ENCODE measurements at places on chromosomes 2 and 18.

DNA sequence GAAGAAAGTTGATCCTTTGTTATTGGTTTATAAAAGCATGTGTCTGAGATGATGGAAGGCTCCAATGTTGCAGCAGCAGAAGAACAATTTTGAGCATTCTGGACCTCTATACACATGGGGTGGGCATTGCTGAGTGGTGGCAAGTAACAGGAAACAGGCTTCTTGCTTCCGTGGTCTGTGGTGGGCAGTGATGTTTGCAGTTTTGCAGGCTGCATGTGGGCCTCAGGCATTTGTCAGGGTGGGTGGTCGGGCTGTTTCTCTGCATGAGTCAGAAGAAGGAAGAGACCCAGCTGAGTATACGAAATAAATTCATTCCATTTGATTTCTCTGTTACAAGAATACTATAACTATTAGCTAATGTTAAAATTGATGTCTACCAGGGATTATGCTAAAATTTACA is 239.5 kb upstream of the COL3A1 start:
- DNase-seq = peak; percentile 7

DNA sequence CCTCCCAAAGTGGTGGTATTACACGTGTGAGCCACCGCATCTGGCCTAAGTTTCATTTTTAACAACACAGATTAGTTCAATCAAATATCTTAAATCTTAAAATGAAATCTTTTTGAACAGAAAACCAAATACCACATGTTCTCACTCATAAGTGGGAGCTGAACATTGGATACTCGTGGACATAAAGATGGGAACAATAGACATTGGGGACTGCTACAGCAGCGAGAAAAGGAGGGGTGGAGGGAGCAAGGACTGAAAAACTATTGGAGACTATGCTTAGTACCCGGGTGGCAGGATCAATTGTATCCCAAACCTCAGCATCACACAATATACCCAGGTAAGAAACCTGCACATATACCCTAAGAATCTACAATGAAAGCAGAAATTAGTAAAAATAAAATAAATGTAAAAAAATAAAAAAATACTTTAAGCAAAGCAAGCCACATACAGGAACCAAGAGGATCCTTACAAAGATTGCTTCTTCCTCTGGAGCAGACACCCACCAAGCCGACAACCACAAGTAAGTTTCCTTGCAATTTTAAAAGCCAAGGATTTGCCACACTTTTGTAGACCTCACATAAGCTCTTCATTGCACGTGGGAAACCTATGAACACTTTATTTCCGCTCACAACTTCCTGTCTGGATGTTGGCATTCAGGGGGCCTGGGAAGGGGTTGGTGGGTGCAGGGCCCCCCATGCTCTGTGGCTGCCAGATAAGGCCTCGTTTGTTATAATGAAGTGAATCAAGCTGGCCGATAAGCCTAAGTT is 147.9 kb downstream of the MYCN start:
- no peak for DNase-seq

DNA sequence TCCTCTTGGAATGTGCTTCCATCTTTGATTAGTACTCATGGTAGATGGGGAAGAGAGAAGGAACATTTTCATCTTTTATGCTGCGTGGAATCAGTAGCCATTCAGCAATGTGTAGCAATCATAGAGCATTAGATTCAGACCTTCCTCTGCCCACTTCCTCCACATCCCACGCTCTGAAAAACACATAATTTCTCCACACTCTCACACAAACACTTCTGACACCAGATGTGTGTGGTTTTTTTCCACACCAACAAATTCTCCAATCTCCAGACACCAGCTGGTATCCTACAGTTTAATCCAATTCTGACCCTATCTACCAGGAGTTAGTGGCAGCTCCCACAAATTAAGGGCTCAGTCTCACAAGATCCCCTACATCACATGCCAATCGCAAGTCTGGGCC is 103.3 kb downstream of the AOX1 start:
- no peak for DNase-seq

- DNase-seq = no peak
Measured at GRCh38 chr18:23340661-23341060, 112.4 kb upstream of the RIOK3 start.

- DNase-seq = no peak
Measured at GRCh38 chr2:130846686-130847375, 10.1 kb downstream of the ARHGEF4 start.

DNA sequence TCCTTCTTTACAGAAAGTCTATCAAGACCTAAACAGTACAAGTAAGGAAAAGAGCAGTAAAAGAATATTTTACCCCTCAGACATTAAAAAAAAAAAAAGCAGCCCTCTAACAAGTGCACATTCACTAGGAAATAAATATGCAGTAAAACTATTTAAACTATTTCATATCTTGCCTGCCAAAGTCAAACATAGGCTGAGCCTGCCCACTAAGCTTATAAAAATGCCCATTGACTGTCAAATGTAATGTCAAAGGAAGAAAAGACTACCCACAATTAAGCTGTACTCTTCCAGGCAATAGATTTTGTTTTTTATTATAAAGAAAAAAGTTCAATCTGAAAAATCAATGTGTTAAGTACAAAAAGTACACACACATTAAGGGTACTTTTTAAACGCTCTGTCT is 11.8 kb downstream of the ALS2 start:
- DNase-seq = no peak

DNA sequence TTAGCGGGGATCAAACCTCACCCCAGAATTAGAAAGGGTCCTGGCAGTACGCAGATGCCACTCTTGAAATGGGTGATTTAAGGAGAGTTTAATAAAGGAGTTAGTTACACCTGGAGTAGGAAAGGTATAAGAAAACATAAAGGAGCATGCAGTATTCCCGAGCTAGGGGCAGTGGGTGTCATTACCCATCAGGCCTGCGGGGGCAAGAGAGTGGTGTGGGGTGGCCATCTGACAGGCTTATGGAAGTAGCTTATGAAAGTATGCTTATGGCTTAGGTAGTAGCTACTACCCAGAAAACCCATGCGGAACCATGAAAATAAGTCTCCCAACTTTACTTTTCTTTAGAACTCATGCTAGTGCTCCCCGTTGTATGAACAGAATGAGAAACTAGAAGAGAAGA is 568.9 kb upstream of the ACVR2A start:
- peak; percentile 8 for DNase-seq

GRCh38 chr2:19119326-19120001 is 239.0 kb downstream of the OSR1 start:
- DNase-seq = peak; percentile 33

DNA sequence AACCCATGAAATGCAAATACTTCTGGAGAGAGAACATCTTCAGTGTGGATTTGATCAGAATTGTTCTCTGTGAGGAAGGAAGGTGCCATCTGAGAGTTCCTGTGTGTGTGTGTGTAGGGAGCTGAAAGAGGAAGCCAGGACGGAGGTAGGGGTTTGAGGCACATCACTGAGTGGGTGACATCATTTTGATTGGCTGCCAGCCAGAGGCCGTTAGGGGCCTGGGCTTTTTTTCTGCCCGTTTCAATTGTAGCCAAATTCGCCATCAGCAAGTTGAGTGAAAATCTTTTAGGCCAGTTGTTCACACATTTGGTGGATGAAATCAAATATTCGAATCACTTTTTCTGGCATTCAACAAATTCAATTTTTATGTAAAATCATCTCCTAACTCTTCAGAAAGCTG is 48.9 kb downstream of the TSN start:
- no peak for DNase-seq

- no peak for DNase-seq
Measured at GRCh38 chr2:176110415-176111308, 3.6 kb downstream of the HOXD11 start.

- DNase-seq = no peak
Measured at GRCh38 chr2:241751152-241751551, 16.7 kb downstream of the D2HGDH start.

GRCh38 chr2:239194731-239195317 is 206.0 kb downstream of the HDAC4 start:
- DNase-seq = no peak

- DNase-seq = peak; percentile 60
Measured at GRCh38 chr2:239288951-239289511, 111.8 kb downstream of the HDAC4 start.

DNA sequence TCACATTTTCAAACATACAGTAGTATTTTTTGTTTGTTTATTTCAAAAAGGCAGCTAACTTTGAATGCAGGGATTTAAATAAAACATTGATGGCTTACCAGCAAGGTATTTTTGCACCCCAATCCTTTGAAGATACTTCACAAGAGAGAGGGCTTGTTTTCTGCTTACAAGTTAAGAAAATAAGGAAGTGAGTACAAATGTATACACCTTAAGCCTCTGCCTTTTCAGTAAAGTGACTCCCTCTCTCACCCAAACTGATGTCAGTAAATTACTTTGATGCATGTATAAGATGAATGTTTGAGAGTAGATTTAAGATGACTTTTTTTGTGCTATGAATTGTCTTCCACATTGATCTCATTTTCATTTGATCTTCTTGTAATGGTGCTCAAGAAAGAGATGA is 820.0 kb downstream of the CPS1 start:
- DNase-seq = no peak

DNA sequence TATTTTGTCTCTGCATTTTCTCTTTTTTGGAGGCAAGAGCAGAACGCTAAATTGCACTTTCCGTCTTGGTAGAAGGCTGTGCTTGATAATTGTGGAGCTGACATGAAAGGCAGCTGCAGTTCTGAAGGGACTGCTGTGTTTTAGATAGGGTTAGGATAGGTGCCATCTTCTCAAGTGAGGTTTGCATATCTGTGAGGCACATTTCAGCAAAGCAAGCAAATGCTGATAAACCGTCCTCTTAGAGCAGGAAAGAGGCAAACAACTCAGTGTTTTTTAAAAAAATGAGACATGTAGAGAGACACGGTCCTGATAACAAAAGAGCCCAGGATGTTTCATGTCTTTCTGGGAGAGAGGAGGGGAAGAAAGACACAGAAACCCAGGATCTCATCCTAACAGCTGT is 217.7 kb downstream of the SOCS6 start:
- DNase-seq = no peak

DNA sequence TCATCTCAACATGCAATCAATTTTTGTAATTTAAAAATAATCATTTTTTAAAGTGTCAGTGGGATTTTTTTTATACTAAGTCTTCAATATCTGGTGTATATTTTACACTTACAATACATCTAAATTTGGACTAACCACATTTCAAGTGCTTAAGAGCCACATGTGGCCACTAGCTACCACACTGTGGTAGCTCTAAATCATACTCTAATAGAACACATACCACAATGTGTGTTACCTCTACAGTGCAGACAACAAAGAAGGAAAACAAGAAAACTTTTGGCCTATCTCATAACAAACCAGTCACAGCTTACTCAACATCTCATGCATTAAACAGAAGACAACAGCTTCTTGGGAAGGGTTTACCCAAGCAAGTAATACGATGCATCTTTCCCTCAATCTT is 24.5 kb downstream of the PIAS2 start:
- no peak for DNase-seq

DNA sequence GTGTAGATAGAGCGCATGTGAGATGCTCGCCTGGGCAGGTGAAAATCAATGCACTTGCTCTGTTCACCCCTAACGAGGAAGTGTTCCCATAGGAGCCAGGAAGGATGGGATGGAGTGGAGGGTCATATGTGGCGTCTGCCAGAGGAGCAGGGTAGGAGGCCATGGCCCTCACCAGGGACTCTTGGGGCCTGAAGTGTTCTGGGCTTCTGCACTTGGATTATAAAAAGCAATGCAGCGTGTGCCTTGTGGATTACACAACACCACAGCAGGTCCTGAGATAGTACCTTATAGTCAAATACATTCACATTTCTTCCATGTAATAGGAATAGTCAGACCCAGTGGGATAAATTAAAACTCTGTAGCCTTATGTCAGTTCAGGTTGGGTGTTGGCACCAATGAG is 100.1 kb downstream of the CABLES1 start:
- no peak for DNase-seq

DNA sequence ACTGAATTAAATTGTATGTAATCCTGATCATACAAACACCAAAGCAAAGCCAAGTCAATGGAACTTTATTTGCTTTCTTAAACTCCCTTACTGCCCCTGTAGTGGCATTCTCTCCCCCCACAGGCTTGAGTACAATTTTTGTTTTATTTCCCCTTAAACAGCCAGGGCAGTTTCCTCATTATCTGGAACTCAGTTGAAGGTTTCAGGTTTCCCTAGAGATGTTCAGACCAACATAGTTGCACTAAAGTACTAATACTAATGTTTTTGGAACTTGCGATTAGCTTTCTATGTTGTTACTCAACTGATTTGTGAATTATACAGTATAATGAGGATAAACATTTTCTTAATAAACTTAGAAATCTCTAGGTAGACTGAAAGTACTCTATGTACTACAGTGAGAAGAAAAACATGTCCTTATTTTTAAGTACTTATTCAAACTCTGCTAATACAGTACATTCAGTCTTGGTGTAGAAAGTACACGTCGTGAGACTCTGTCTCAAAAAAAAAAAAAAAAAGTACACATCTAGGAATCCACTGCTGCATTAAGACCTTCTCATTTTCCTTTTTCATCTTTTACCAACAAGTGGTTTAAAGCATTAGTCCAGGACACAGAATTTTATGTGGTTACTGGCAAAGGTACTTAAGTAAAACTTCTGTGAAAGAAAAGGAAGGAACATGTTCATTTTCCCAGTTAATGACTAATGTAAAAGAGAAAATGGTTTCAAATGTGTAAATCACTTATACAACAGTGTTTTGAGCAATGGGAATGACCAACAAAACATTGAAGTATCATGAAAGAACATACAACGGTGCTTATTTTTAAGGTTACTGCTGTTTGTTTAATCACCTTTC is 209.5 kb upstream of the SMAD7 start:
- DNase-seq = no peak

GRCh38 chr2:121595012-121595891 is 54.0 kb downstream of the CLASP1 start:
- DNase-seq = no peak

- DNase-seq = no peak
Measured at GRCh38 chr2:48906633-48907032, 151.1 kb upstream of the LHCGR start.

- DNase-seq = no peak
Measured at GRCh38 chr2:134020608-134021007, 233.3 kb upstream of the MGAT5 start.

DNA sequence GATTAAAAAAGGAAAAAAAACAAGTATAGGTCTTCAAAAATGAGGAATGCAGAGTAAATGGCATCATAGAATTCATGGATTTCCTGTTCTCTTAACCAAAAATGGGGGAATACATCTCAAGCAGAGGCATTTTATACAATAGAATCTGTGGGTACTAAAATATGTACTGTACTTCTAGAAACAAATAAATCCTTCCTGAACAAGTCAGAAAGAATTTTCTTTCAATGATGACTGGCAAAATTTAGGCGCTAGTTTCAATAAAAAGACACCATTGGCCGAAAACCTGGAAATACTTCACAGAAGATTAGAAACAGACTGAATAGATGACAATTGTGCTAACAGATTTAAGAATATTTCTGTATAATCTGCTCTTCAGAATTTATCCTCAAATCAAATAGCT is 15.1 kb downstream of the TRAK2 start:
- no peak for DNase-seq

All from neural progenitor cell (in vitro differentiated cells).